ENCODE measurements at places on chromosomes 11 and 22. TPM values are rescaled to one million over a fixed set of nuclear protein-coding genes. Genes with fewer than 3 reads are reported as not detected.
A peak's percentile ranks its signal among the peaks of the same experiment; 100 is the strongest.

GRCh38 chr11:7486781-7487140, 1.5 kb downstream of the OLFML1 start:
- DNase-seq = peak; percentile 14
- H3K27me3 ChIP-seq = no peaks in the 10 kb centered on the region
- no peak overlapping the region for H3K27ac ChIP-seq
- H3K4me1 ChIP-seq = peaks cover 19% of the 10 kb centered on the region
- H3K4me3 ChIP-seq = no peak overlapping the region

GRCh38 chr11:34732831-34733230, 111.9 kb downstream of the EHF start:
- H3K36me3 ChIP-seq = no peaks in the 10 kb centered on the region
- no peak for DNase-seq
- no peaks in the 10 kb centered on the region for H3K27me3 ChIP-seq
- no peak overlapping the region for H3K4me3 ChIP-seq

Gene DCHS1
- total RNA-seq = 9.8 TPM

GRCh38 chr11:57477507-57478189, 17.3 kb downstream of the RTN4RL2 start:
- no peak overlapping the region for H3K27ac ChIP-seq
- peaks cover 18% of the 10 kb centered on the region for H3K4me1 ChIP-seq
- H3K36me3 ChIP-seq = no peaks in the 10 kb centered on the region
- no peak for DNase-seq
- H3K27me3 ChIP-seq = no peaks in the 10 kb centered on the region
- H3K4me3 ChIP-seq = no peak overlapping the region

Gene CCDC117
- 40.2 TPM for total RNA-seq

All from thyroid gland (tissue), 4 donors.